Activated T-cell treated with anti-CD3 and anti-CD28 coated beads for 1 hour (primary cell): ENCODE measurements at places on chromosomes 7 and 10.

DNA sequence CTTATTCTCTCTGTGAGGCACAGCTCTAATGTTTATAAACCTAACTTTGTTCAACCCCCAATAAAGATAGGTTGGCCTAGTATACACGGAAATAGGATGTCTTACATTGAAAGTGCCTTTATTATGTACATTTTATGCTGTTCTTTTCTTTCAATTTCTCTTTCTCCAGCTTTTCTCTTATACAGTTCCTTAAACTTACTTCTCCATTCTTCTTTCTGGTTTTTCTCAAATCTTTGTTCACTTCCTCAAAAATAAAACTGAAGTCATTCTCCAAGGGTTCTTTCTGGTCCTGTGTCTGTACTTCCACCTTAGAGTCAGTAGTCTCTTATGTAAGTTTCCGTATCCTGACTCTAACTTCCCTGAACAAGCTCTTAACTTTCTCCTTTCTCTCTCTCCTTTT, 29.2 kb upstream of the NAMPT start:
- DNase-seq = no peak

DNA sequence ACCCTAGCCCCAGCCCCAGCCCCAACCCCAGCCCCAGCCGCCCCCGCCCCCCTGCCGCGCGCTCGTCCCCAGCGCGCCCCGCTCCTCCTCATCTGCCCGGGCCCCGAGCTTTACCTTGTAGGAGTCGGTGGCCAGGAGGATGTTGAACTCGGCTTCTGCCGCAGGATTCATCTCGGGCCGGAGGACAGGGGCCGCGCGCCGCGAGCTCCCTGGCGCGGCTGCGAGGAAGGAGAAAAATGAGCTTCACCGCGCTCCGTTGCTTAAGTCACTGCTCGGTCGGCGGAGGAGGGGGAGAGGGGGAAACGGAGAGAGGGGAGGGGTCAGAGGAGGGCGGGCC, at the start of gene NAMPT:
Gene NAMPT (minus strand): TSS at position 270 of the 337 bp plus-strand sequence. CDS start 99 bp downstream, at position 171.
- no peak for DNase-seq

DNA sequence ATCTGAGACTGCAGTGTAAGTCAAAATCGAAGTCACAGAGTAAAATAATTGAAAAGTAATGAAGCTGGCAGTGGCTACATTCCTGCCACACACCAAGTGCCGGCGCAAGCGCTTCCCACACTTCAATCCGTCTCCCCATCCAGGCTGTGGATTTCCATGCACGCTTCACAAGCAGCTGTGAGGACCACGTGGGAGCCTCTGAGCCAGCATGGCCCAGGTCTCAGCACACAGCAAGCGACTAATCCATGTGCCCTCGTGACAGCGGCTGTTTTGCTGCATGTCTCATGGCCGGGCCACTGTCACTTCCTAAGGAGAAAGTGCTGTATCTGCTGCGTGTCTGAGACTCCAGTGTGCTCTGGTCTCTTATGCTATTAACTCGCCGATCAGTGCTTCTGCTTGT, 566.9 kb downstream of the DNAJB6 start:
- no peak for DNase-seq

- DNase-seq = no peak
Measured at GRCh38 chr10:24467605-24468004, 256.1 kb downstream of the ARHGAP21 start.

DNA sequence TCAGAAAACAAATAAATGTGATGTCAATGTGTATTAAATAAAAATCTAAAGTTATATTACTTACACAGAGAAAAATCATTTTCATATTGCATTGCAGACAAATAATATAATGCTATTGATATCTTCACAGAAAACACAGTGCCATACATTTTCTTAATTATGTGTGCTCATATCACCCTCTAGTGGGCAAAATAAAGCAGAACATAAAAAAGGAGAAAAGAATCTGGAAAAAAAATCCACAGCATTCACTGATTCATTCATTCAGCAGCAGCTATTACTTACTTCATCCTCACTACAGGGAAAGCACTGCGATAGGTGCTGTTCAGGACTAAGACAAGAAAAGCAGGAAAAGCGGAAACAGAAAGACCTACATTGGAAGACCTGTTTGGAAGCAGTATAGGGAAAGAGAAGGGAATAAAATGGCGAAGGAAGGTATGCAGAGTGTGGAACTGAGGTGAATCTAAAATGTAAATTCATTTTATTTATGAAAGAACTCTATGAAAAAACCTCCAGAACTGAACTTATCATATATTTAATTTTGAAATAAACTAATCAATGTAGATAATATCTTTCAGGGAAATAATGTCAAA, 73.2 kb downstream of the POT1 start:
- no peak for DNase-seq
